Cardiac septum (tissue), 1 donor: ENCODE measurements at places on chromosomes 1 and 21.

- no peak for DNase-seq
Observed at GRCh38 chr1:195709821-195710220, 898.4 kb downstream of the KCNT2 start.

- DNase-seq, result no peak
Observed at GRCh38 chr1:17614586-17614985, 75.1 kb downstream of the ARHGEF10L start.

GRCh38 chr1:61642475-61643232, 82.3 kb downstream of the TM2D1 start:
- DNase-seq, result no peak

DNA sequence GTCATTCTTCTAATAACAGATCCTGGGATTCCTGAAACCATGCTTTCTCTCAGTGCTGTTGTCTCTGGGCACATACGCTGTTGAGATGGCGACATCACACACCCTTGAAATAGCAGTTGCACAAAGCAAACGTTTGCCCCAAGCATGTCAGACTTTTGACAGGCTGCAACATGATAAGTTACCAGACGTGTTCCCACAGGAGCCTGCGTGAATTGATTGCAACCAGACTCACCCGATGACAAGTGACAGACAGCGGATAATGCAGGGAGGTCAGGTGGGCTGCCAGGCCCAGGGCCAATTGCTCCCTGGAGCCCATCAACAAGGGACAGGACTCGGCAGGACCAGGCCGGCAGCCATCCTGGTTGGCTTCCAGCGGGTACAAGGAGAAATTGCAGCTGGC, 310.9 kb downstream of the SIPA1L2 start:
- DNase-seq, result peak; percentile 91

GRCh38 chr1:160777486-160778089, 18.4 kb upstream of the LY9 start:
- DNase-seq, result no peak

DNA sequence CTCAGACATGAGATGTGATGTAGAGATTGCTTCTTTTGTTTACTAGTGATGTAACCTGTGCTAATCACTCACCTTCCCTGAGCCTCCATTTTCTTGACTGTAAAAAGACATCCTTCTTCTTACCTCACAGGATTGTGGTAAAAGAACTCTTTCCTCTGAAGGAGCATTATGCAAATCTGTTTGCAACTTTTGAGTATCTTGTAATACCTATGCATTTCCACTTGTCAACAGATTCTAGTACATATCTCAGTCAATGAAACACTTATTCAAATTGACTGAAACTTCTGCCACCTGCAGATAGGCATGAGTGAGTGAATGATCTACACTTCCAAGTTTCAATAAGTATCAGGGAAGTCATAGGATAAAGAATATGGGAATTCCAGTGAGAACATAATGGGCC, 174.7 kb downstream of the HHIPL2 start:
- no peak for DNase-seq

DNA sequence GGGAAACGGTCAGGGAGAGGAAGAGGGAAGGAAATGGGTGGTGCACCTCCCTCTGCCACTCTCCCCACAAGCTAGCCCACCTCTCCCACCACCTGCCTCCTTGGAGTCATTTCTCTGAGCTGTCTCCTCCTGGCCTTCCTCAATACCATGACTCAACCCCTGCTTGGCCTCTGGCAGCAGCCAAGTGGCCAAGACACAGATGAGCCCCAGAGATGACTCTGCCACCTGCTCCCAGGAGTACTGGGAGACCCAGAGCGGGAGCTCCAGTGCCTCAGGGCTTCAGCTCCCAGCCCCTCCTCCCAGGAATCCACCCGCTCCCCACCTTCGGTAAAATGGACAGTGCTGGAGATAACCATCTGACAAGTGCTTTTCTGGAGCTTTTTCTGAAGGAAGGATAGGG, 2.6 kb downstream of the S100A16 start:
- no peak for DNase-seq

GRCh38 chr1:1274299-1274930, 761 bp upstream of the UBE2J2 start:
- peak; percentile 74 for DNase-seq

DNA sequence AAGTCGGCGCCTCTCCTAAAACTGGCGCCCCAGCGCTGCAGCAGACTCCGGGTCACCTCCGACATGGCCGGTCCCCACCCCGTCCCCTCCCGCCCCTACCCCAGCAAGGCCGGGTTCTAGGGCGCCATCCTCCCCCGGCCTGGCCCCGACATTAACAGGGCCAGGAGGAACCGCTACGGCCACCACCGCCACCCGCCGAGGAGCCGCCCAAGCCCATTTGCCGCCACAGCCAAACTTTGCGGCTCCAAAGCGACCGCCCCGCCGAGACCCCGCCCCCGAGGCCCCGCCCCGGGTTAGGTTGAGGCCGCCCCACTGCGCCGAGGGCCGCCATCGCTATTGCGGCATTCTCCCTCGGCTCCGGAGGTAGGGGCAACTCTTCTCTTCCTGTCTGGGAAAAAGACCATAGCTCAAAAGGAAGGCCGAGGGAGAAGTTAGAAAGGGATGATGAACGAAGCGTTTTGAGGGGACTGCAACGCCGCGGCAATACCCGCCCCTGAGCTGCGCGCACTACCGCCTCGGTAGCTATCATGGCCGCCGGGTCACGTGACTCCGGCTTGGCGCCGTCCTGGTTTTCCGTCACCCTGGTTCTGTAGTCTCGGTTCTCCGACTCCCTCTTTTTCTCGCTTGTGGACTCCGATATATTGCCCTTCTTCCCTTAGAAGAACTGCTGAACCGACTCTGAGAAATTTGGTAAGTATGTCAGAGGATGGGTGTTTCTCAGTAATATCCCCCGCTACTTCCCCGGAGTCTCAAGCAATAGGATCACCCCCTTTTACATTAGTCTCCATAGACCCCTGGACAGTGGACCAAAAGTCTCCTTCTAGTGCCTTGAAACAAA, at the start of the genes AIDA and BROX:
TSS of gene AIDA (minus strand) at position 239 of the 838 bp plus-strand sequence. CDS start at position 65, 174 bp downstream.
TSS of gene BROX (plus strand) at position 312 of the 838 bp plus-strand sequence. CDS start 3,136 bp downstream, outside the sequence.
- peak; percentile 98 for DNase-seq

GRCh38 chr1:30085811-30086770, 637.3 kb downstream of the MATN1 start:
- no peak for DNase-seq

- DNase-seq, result no peak
Observed at GRCh38 chr1:43653893-43654292, 3.9 kb downstream of the KDM4A start.

DNA sequence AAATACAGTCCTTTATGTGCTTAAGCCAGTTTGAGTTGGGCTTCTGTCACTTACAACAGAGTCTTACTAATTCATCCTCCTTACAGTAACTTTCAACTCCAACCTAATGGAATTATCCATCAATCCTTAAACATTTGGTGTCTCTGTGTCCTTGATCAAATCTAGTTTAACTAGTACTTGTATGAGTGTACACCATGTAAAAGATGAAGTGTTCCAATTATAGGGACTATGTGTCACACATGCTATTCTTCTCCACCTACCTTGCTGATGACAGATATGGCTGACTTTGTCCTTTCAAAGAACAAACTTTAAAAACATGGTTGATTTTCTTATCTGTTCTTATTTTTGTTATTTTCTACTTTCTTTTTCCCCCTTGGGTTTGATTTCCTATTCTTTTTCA, 60.4 kb upstream of the NBPF3 start:
- no peak for DNase-seq

DNA sequence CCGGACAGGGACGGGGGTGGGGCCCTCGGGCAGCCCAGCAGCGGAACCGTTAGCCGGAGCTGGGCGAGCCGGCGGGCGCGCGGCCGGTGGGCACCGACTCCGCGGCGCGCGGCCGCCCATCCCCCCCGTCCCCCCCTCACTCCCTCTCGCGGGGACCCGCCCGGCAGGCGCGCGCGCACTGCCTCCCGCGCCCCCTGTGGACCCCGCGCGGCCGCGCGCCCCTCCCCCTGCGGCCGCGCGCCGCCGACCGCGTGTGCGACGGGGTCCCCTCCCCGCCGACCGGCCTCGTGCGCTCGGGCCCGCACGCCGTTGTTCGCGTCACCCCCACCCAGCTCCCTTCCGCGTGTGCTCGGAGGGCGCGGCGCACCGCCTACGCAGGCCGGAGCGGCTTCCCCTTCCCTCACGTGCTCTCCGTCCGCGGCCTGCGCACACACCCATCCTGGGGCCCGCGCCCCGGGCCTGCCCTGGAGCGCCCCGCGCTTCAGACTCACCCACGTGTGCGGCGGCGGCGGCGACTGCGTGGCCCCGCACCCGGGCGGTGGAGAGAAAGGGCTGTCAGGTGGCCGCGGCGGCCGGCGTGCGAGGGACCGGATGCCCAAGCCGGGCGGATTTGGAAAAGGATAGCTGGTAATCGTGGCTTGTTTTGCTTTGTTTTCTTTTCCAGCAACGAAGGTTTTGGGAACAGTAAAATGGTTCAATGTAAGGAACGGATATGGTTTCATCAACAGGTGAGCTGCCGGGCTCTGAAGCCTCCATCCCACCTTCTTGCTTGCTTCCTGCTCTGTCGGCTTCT, 717 bp downstream of the YBX1 start:
- DNase-seq, result peak; percentile 84

GRCh38 chr1:229581485-229581884, 23.0 kb upstream of the ABCB10 start:
- no peak for DNase-seq

GRCh38 chr1:210627755-210628154, 299.1 kb downstream of the HHAT start:
- DNase-seq, result no peak

- no peak for DNase-seq
Observed at GRCh38 chr1:81840805-81841204, 40.1 kb downstream of the ADGRL2 start.

DNA sequence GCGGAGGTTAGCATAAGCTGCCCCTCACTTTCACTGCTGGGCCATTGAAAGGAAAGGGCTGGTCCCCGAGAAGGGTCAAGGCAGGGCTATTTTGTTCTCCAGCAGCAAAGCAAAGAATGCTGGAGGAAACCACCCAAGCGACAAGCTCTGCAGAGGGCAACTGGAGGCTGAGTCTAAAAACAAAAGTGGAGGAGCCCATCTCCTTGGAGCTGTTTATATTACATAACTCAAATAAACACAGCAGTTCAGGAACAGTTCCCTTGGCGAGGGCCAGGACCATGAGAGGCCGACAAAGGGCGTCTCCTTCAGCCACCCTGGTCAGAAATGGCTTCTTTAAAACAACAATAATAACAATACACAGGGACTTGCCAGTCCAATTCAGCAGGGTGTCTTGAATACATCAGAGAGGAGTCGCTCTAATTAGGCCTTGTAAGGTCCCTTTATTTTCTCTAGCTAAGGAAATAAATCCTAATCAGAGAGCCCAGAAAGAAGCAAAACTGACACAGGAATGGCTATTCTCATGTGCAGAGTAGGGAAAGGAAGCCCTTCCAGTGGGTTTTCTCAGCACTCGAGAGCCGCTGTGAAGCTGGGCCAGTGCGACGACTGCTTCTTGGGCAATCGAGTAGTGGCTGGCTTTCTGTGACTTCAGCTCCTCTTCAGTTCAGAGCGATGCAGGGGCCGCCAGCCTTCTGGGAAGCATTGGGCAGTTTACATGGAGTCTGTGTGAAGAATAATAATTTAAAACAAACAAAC, 57.0 kb upstream of the TARBP1 start:
- no peak for DNase-seq

DNA sequence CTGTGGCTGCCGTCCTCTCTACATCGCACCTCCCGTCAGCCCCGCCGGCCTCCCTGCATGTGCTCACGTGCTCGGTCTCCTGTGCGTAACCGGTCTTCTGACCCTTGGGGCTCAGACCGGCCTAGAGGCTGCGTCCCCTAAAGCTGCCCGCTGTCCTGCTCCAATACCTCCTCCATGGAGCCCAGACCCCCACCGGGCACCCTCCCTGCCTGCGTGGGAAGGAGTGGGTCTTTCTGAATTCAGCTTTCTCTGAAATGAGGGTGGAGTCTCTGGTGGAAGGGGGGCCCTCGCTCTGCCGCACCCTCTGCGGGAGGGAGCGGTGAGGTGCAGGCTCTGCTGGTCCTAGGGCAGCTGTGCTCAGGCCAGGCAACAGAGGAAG, 18.7 kb upstream of the POFUT2 start:
- peak; percentile 69 for DNase-seq

GRCh38 chr1:54064299-54064698, 10.9 kb downstream of the TCEANC2 start:
- no peak for DNase-seq

DNA sequence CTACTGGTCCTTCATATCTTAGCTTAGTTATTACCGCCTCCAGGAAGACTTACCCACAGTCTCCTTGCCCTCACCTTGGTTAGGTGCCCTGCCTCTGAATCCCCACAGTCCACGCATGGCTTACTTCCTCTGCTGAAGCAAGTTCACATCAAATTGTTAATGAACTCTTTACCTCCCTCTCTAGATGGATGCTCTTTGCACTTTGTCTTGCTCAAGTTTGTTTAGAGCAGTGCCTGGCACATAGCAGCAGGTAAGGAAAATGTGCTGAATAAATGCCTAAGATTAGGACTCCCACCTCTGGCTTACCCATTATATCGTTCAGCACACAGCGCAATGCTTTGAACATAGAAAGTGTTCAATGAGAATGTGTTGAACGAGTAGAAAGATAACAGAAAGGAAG, 90.5 kb downstream of the BEND5 start:
- DNase-seq, result no peak
